PC-3 (cell line): ENCODE measurements at places on chromosomes 5 and 9. TPM values are rescaled to one million over a fixed set of nuclear protein-coding genes. Genes with fewer than 3 reads are reported as not detected.

The FAM151B gene
- total RNA-seq = 1.7 and 2.3 TPM in 2 replicates

The C5orf63 gene
- total RNA-seq = 2.9 and 3.7 TPM in 2 replicates

The CCL28 gene
- total RNA-seq = 8.1 and 8.5 TPM in 2 replicates

The SLC6A3 gene
- not detected in 2 replicates for total RNA-seq

The PHF24 gene
- not detected in 2 replicates for total RNA-seq

The LRRC19 gene
- total RNA-seq = not detected in 2 replicates

The C6 gene
- not detected in 2 replicates for total RNA-seq

The HBEGF gene
- 82.6 and 85.9 TPM in 2 replicates for total RNA-seq

The FAM221B gene
- total RNA-seq = 0.29 TPM in 1 of 2 replicates, not detected in the other

The ETF1 gene
- total RNA-seq = 57.3 and 64.1 TPM in 2 replicates

The BTNL3 gene
- total RNA-seq = not detected in 2 replicates

The EFNA5 gene
- total RNA-seq = 5.1 and 5.4 TPM in 2 replicates

The HRH2 gene
- not detected in 2 replicates for total RNA-seq

The SLIT3 gene
- 0.35 and 0.44 TPM in 2 replicates for total RNA-seq

The ZNF367 gene
- 10.8 and 14.0 TPM in 2 replicates for total RNA-seq

The SRA1 gene
- total RNA-seq = 48.6 and 55.8 TPM in 2 replicates

The PCDHGA6 gene
- 1.3 and 1.6 TPM in 2 replicates for total RNA-seq

The SPINK6 gene
- total RNA-seq = not detected in 2 replicates

The PCDHGA2 gene
- not detected in 2 replicates for total RNA-seq

The URM1 gene
- 29.1 and 35.7 TPM in 2 replicates for total RNA-seq

The FGD3 gene
- 5.4 and 6.3 TPM in 2 replicates for total RNA-seq

The NRG2 gene
- 1.8 and 3.2 TPM in 2 replicates for total RNA-seq

The NMUR2 gene
- not detected in 2 replicates for total RNA-seq

The IFNB1 gene
- not detected in 2 replicates for total RNA-seq

The KIF4B gene
- total RNA-seq = not detected in 2 replicates

The KCNIP1 gene
- not detected in 2 replicates for total RNA-seq

The SLC24A2 gene
- not detected in 2 replicates for total RNA-seq

The TRPM3 gene
- total RNA-seq = not detected in 2 replicates

The ECSCR gene
- 0.36 TPM in 1 of 2 replicates, not detected in the other for total RNA-seq

The PCSK5 gene
- not detected in 2 replicates for total RNA-seq
